Hypothalamus (tissue), 51 donors: ENCODE measurements at places on chromosomes 7 and 10.
A peak's percentile ranks its signal among the peaks of the same experiment; 100 is the strongest.

GRCh38 chr7:33156441-33156840, 27.1 kb downstream of the BBS9 start:
- no peak for DNase-seq

DNA sequence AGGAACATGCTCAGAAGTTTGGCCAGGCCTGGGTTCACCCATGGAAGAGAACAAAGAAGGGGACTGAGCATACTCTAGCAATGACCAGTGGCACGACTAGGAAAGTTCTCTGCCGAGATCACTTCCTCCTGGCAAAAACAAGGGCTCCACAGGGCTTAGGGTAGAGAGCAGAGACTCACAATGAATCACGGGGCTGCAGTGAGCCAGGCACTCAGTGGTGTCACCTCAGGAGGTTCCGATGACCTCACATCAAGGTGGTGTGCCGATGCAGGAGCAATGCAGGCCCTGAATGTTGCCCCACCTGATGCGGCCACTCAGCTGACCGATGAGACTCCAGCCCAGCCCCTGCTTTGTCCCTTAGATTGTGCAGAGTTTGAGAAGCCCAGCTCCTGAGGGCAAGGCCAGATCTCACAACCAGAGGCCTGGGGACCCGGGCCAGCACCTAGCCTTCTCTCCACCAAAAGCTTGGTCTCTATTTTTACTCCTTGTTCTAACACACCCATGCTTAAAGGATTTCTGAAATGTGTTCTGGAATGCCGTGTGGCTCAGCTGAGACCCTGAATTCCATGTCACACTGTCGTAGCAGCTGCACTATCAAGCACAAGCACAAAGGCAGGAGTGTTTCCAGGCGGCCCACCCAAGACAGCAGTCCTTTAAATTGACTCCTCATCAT, 60.9 kb downstream of the COBL start:
- DNase-seq = no peak

DNA sequence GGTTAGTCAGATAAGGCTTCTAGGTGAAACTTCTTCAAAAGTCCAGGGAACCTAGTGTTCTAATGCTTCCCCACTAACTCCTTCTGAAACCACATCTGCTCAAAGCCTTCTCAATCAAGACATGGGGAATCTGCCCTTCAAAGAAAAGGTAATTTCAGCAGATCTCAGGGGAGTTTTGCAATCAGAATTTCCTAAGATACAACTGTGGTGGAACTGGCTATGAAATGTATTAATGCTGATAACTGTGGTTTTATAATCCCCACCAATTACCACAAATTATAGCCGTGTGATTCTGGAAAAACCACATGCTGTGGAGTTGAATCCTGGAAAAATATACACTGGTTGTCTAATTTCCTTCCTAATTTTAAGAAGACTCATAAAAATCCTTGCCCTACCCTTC, 233.8 kb downstream of the SORCS1 start:
- DNase-seq = no peak

GRCh38 chr10:88041243-88042159, 178.1 kb downstream of the PTEN start:
- DNase-seq = no peak

DNA sequence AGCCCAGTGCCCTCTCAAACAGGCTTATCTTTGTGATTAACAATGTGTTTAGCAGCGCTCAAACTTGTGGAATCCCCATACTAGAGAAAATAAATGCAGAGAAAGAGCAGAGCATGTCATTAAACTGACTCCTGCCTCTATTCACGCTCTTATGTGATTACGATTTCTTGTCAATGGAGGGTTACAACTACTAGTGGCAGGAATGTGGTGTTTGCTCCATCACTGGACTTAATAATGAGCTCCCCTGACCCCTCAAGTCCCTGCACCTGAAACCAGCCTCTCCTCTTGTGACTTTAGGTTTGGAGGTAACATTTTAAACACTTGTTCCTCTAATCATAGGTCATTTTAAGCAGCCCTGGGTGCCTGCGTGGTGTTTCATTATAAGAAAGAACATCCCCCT, 121.9 kb downstream of the PLPP4 start:
- DNase-seq = no peak

DNA sequence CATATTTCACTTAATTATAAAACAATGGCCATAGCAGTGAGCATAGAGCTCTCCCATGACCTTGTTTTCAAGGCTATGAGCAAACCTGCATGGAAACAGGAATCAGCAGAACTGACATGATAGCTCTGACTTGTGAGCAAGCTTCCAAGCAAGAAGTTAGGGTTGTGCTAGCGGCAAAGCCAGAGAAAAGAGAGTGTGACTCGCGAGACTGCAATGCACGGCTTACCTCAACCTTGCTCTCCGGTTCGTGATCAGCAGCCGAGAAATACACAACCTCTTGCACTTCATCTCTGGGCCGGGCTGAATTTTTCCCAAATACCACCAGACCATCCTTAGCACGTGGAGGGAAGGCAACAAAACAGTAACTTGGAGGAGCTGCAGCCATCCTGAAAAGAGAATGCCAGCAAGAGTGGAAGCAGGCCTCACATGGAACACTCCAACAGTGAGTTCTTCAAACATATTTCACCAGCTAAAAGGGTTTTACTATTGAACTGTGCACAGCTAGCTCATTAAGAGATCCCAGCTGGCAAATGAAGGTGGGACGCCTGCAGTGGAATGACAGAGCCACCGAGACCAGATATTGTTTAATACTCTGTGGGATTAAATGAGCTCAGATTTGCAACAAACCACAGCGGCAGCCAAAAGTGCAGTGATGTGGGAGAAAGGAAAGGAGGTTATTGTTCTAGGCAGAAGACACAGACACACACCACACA, 20.8 kb downstream of the SCRN1 start:
- no peak for DNase-seq

DNA sequence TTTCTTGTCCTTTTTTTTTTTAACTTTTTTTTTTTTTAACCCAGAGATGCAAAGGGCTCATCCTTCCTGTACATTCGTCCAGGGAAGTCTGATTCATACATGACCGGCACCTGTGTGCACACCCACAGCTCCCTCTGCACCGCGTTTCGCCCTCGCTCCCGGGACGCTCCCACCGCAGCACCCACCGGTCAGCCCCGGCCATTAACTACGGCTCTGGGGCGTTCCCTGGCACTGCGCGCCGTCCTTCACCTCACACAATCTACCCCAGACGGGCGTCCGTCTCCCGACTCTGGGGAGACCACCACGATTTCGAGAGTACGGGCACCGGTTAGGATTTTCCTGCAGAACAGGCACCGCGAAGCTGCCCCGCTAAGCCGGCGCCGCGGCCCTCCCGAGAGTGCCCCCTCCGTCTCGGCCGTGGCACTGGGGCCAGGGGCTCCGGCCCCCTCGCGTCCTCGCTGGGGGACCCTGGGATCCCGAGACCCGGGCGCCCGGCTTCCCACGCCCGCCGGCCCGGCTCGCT, 452 bp downstream of the ATE1 start:
- DNase-seq = peak; percentile 60

GRCh38 chr7:151060416-151061212, 1.2 kb downstream of the SLC4A2 start:
- DNase-seq = no peak

GRCh38 chr10:127698886-127699285, 38.1 kb upstream of the FOXI2 start:
- DNase-seq = no peak

GRCh38 chr7:23426876-23427275, 43.4 kb downstream of the IGF2BP3 start:
- no peak for DNase-seq

GRCh38 chr10:124708246-124708779, 35.9 kb downstream of the FAM53B start:
- DNase-seq = no peak
